Renal pelvis (tissue), 12 donors: ENCODE measurements at places on chromosomes 4 and X. TPM values are rescaled to one million over a fixed set of nuclear protein-coding genes. Genes with fewer than 3 reads are reported as not detected.

Gene ADH1C
- polyA plus RNA-seq, result 121 TPM

Gene HAND2
- not detected for polyA plus RNA-seq

Gene TLR3
- polyA plus RNA-seq, result 14.4 TPM

Gene VGLL1
- polyA plus RNA-seq, result 9.7 TPM

Gene USP26
- not detected for polyA plus RNA-seq

Gene NDP
- polyA plus RNA-seq, result 1.2 TPM

Gene AR
- 2.3 TPM for polyA plus RNA-seq

Gene CD99
- 193 TPM for polyA plus RNA-seq

Gene LPAR4
- 14.6 TPM for polyA plus RNA-seq

Gene SMPX
- polyA plus RNA-seq, result 0.19 TPM

Gene SSX4B
- not detected for polyA plus RNA-seq

Gene CXXC4
- 9.4 TPM for polyA plus RNA-seq

Gene MAGEA9B
- polyA plus RNA-seq, result not detected

DNA sequence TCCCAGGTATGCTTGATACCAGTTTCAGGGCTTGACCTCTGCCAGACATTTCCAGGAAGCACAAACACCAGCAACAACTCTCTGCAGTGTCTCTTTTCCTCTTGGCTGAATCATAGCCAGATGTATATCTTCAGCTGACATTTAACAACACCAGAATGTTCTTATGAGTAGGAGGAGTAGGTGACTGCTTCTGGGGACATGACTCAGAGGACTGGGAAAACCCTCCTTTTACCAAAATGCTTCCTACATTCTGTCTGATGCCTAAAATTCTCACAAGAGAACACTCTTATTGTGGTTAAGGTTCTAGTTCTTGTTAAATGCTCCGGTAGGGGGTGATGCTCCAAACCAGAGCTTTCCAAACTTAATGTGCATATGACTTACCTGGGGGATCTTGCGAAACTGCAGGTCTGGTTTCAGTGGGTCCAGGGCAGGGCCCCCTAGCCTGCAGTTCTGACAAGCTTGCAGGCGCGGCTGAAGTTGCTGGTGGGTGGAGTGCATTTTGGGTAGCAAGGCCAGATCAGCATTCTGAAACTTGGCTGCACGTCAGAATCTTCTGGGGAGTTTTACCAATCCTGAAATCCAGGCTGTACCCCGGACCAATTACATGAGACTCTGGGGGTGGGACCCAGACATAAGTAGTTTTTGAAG, 329.3 kb upstream of the RPS6KA3 start:
- peak; percentile 2 for DNase-seq

- no peak for DNase-seq
Observed at GRCh38 chr4:128427832-128428366, 140.3 kb upstream of the PGRMC2 start.

DNA sequence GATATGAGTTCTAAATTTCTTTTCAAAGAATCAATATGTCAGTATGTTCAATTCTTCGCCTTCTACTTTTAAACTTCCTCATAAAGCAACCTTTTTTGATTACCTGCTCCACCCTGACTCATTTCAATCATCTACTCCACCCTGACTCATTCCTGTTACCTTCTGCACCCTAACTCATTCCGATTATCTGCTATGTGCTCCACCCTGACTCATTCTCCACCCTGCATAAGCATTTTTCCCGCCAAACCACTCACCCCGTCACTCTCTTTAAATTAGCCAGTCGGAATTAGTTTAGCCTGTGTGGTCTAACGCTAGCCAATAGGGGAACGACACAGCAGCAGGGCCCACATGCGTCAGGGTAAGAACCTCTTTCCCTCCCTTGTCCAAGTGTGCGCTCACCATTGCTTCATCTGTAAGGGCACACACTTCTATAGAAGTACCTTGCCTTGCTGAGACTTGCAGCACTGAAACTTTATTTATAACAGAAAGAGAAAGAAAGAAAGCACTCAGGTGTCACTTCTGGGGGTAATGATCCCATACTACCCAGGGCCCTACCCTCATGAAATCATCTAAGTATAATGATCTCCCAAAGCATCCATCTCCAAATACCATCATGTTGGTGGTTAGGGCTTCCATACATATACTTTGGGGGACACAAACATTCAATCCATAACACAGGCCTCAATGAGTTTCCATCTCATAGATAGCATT, 875.2 kb downstream of the RAPGEF2 start:
- no peak for DNase-seq

DNA sequence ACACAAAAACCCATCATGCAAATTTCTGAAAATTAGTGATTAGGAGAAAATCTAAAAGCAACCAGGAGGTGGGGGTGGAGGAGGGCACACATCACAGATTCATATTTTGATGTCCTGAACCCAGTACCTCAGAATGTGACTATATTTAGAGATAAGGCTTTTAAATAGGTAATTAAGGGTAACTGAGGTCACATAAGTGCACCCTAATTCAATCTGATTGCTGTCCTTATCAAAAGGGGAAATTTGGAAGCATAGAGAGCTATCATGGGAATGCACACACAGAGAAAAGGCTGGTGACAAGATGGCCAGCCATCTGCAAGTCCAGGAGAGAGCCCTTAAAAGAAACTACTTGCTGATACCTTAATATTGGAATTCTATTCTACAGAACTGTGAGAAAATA, 281.8 kb upstream of the UGT8 start:
- no peak for DNase-seq

GRCh38 chrX:119997570-119997969, 54.0 kb upstream of the NKAP start:
- DNase-seq, result no peak

DNA sequence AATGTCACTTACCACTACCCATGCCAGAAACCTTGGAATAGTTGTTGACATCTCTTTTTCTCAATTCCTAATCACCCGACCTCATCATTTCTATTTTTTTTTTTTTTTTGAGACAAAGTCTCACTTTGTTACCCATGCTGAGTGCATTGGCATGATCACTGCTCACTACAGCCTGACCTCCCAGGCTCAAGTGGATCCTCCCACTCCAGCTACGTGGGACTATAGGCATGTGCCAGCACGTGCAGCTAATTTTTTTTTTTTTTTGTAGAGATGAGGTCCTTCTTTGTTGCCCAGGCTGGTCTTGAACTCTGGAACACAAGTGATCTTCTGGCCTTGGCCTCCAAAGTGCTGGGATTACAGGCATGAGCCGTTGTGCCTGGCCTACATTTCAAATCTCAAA, 12.0 kb downstream of the KDM6A start:
- DNase-seq, result no peak

GRCh38 chrX:11309220-11309619, 16.0 kb downstream of the AMELX start:
- no peak for DNase-seq

DNA sequence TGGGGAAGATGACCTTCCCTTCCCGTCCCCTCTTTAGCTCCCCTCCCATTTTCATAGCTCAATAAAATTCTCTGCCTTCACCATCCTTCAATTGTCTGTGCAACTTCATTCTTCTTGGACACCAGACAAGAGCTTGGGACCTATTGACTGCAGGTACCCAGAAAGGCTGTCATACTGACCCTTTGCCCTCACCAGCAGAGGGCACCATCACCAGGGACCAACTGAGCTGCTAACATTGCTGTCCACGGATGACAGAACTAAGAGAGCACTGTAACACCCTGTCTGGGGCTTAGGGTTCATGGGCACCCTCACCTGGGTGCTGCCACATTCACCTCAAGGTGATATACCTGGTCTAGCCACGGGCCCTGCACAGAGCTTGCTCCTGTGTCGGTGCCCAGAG, 141.3 kb upstream of the VCX3B start:
- no peak for DNase-seq

DNA sequence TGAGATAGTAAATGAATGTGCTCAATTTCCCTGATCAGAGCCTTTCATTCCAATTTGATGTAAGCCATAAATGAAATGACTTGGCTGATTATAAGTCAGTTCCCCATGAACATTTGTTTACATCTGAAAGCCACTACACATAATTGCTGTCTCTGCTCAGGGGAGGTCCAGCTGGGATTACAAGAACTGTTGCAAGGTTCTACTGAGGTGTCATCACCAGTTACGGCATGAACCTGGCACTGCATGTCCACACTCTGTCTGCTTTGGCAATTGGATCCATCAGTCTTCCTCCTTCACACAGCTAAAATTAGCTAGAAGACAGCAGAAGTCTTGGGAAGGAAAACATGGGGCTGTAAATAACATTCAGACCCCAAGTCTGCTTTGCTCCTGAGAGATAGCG, 12.8 kb upstream of the MBNL3 start:
- DNase-seq, result no peak

GRCh38 chrX:65987811-65988210, 52.1 kb downstream of the VSIG4 start:
- DNase-seq, result no peak

DNA sequence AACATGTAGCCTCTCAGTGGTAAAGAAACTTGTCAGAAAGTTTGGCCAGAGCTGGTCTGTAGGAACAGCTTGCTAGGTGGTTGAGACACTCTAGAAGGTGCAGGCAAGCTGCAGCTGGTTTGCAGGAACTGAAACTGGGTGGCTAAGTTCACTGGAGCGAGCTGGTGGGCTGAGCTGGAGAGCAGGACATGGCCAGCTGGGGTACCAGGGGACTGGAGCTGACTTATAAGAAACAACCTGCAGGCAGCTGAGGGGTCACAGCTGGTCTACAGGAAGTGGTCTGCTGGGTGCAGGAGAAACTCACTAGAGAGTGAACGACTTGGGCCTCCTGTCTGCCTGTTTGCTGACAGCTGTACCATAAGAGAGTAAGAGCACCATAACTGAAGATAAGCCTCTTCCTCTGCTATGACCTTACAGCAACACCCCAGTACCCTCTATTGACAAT, 157.1 kb upstream of the LNX1 start:
- no peak for DNase-seq

- DNase-seq, result no peak
Observed at GRCh38 chrX:106894978-106895452, 8.1 kb downstream of the RIPPLY1 start.

DNA sequence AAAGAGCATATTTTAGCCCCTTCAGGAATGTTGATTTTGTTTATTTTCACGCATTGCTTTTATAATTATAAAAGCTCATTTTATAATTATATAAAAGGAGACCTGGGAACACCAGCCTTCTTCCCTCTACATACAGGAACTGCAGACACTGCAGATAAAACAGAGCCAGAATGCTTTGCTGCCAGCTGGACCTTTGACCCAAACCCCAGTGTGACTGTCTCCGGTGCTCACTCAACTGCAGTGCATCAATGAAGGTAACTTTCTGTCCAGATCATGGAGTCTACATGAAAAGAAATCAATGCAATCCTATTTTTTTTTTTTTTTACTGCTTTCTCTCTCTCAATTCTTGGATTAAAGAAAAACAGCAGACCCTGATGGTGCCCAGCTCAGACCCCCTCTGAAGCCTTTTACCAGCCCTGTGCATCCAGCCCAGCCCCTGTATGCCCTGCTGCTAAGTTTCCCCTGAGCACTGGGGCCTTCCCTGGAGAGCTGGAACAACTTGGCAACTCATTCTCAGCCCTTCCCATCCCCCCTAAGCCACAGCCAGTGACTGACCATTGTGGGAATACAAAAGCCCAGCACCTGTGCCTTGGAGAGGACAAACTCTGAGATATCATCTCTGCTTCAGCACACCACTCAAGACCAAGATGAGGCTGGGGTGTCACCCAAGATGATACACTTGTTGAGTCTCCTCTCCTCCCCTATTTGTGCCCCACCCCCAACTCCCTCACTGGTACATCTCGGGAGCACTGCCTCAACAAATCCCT, 182.1 kb downstream of the EVC2 start:
- DNase-seq, result no peak

DNA sequence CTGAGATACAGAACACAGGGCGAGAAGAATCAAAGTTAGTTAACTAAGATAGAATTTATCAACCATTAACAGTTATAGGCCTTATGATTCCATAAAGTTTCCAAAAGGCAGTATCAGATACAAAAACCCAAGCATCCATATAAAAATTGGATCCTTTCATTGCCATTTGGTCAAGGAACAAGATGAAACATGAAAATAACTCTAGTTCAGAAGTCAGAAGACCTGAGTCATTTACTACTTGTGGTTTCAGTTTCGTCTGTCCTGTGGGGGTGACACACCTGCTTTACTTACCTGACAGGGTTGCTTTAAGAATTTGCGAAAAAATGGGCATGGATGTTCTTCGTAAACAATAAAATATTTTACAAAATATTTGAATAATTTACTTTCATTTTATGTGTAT, 130.8 kb downstream of the ANAPC10 start:
- DNase-seq, result no peak

DNA sequence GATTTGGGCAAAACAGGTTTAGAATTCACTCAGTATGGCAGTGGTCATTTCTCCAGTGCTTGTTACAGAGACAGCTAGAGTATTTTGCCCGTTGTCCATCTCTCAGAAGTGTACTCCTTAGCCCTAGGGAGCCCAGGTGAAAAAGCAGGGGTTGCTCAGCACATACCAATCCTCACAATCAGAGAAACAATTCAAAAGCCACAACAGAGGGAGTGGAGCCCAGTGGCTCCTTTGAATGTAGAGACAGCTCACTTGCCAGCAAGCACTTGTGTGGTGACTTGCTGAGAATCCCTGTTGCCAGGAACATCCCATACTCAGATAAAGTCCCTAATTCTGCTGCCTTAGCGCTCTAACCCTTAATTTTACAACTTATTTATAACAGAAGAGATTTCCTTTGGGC, 1488.3 kb downstream of the RPA4 start:
- no peak for DNase-seq

GRCh38 chr4:120699354-120699753, 223.2 kb downstream of the PRDM5 start:
- no peak for DNase-seq

DNA sequence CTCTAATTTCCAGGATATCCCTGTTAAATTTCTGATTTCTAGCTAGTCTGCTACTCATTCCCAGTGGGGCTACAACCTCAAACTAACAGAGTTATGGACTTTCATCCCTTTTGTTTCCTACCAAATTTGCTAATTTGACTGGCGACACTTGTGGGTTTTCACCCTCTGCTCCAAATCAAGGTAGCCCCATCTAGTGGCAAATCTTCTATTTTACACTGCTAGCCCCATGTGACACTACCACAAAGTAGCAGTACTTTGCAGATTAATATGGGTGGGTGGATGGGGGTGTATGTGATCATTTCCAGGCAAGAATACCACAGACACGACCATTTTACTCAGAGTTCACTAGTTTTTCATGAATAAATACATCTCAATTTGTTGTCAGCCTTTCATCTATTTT, 150.3 kb downstream of the MSL3 start:
- no peak for DNase-seq

- DNase-seq, result no peak
Observed at GRCh38 chrX:132426695-132427281, 62.0 kb downstream of the MBNL3 start.

DNA sequence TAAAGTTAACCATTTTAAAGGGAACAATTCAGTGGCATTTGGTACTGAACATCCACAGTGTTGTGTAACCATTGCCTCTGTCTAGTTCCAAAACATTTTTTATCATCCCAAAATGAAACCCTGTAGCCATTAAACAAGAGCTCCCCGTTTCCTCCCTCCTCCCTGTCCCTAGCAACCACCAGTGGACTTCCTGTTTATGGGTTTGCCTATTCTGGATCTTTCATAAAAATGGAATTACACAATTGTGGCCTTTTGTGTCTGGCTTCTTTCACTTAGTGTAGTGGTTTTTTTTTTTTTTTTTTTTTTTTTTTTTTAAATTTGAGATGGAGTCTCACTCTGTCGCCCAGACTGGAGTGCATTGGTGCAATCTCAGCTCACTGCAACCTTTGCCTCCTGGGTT, 11.6 kb downstream of the RBMX2 start:
- DNase-seq, result no peak
